Activated CD4-positive, alpha-beta T cell treated with anti-CD3 and anti-CD28 coated beads for 48 hours (primary cell): ENCODE measurements at places on chromosomes 7 and 10.
A peak's percentile ranks its signal among the peaks of the same experiment; 100 is the strongest.

- DNase-seq, result no peak
These were observed 428.2 kb downstream of the PARD3 start for GRCh38 chr10:34386921-34387320.

- DNase-seq, result no peak
These were observed 4.5 kb downstream of the GLCCI1 start for GRCh38 chr7:7972922-7973594.

DNA sequence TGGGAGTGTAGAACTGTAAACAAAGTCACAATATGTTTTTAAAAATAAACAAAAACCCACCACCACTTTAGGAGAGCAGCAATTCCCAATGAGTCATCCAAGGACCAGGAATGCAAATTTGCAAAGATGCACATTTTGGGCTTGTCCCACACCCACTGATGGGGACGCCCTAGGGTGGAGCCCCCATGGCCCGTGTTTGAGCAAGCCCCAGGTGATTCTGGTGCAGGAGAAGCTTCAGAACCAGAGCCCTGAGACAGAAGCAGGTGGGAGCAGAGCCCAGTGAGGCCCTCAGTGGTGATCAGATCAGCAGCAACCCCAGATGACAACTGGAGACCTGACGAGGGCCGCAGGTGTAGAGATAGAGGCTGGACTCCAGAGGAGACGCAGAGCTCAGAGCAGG is 55.1 kb upstream of the PFKP start:
- no peak for DNase-seq

GRCh38 chr10:78336402-78336791 is 302.7 kb downstream of the RPS24 start:
- DNase-seq, result no peak

DNA sequence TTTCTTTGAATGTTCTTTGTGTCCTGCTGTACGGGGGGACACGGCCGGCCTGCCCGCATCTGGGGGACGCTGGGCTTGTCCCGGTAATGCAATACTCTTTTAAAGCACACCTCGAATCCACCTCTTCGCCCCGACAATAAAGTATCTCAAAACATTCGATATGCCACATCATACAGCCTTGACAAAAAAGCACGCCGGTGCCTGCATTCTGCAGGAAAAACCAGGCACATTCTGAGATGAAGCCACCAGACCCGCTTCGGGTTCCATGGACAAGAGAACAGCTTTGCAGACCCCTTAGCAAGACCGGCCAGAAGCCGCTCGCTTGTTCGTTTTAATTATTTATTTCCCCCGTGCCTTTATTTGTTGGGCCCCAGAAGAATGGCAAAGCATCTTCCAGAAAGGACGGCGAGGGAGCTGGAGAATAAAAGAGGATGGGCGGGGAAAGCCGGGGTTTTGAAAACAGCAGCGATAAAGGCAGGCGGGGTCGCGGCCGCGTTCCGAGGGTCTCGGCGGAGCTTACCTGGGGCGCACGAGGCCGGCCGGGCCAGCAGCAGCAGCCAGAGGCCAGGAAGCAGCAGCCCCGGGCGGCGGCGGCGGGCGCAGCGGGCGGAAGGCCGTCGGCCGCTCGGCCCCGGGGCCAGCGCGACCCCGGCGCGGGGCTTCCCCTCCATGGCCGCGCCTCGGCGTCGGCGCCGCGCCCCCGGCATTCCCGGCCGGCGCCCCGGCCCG is 462 bp downstream of the KIAA1549 start:
- DNase-seq, result no peak

- DNase-seq, result no peak
These were observed 37.9 kb upstream of the AKR1C2 start for GRCh38 chr10:5041471-5042023.

DNA sequence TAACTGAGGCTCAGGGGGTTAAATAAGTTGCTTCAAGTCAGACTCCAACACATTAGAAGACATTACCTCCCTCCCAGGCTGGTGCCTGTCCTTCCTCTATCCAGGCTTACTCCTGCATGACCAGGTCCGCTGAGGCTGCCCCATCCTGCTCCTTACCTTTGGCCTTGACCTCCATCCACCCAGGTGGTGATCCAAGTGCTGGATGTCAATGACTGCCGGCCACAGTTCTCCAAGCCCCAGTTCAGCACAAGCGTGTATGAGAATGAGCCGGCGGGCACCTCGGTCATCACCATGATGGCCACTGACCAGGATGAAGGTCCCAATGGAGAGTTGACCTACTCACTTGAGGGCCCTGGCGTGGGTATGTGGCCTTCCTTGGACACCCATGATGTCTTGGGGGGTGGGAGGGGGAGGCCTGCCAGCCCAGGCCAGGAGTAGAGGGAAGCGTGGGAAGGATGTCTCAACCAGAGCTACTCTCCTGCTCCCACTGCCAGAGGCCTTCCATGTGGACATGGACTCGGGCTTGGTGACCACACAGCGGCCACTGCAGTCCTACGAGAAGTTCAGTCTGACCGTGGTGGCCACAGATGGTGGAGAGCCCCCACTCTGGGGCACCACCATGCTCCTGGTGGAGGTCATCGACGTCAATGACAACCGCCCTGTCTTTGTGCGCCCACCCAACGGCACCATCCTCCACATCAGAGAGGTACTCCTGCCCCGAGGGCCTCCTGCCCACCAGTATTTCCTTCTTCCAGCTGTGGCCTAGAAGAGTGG is 29.6 kb upstream of the VSIR start:
- DNase-seq, result no peak

DNA sequence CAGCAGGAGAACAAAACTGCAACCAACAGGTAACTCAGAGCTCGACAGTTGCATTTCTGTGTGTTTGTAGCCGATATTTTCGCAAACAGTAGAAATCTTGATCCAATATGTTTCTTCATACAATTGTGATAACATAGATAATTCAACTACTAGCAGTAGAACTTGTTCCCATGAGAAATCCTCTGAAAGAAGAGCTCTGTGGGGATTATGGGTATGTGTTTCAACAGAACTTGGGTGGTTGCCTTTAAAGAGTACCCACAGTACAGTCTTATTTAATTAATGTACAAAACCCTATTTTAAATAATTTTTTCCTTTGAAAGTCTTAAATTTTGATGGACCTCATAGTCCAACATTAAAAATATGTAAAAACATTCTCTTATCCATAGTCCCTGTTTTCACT is 266.1 kb downstream of the PARD3 start:
- DNase-seq, result no peak

DNA sequence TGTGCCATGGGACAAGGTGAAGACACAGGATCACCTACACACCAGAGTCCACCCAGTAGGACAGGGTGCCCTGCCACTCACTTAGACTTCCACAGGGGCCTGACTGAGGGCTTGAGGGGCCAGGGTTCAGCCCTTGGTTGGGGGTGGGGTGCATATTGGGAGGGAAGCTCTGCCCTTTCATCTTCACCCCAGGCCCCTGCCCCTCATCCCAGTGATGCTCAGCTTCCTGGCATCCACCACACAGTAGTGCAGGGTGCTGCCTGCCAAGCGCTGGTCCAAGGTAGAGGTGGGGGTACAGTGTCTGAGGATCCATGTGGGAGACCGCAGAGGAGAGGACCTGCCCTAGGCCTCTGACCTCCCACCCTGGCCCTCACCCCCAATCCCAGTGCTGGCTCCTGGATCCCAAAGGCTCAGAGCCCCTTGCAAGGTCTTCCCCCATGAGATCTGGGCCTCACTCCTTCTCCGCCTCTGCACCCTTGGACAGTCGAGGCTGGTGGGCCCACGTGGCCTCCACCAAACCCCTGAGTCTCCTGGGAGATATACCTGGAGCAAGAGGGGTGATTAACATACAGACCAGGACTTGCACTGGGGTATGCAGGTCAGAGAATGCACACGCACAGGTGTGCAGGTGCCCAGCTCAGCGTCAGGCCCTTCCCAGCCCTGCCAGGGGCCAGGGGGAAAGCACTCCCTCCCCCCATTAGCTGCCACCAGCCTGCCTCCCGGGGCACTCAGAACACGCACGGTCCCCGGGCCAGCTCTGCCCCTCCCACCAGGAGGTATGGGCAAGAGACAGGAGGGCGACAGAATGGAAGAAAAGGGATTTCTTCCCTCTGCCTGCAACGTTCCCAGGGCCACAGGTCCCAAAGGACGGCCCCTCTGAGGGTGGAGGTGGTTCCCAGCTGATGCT is 8.6 kb upstream of the IRF5 start:
- no peak for DNase-seq

- DNase-seq, result no peak
These were observed 78.7 kb downstream of the VIPR2 start for GRCh38 chr7:159065852-159066480.

- no peak for DNase-seq
These were observed 143.1 kb downstream of the ARID5B start for GRCh38 chr10:62044566-62044965.

DNA sequence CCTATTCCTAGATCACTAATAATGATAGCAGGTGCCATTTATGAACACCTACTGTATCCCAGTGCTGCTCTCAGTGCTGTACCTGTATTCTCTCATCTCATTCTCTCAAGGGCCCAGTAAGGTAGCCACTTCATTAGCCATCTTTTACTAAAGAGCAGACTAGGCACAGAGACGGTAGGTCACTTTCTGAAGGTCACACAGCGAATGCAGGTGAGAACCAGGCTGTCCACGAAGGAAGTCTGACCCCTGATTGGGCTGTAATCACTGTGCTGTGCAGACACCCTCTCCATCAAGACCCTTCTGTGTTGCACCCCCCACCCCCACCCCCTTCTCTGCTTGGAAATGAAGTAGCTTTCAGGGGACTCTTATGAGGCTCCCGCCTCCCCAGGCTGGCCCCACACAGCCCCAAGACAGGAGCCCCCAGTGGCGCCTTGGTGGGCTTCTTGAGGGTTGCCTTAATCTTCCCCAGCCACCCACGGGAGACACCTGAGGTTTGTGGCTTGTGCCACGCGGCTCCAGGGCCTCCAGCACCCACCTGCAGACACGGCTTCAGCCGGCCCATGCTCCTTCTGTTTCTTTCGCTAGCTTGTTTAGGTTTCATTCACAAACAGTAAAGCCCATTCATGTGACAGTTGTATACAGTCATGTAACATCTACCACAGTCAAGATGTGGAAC is 81.7 kb upstream of the FAM20C start:
- DNase-seq, result no peak

GRCh38 chr10:123865350-123865749 is 26.3 kb downstream of the CPXM2 start:
- DNase-seq, result no peak

- DNase-seq, result no peak
These were observed 45.3 kb downstream of the JAZF1 start for GRCh38 chr7:28135315-28135714.

GRCh38 chr10:500876-501275 is 188.6 kb downstream of the DIP2C start:
- no peak for DNase-seq

DNA sequence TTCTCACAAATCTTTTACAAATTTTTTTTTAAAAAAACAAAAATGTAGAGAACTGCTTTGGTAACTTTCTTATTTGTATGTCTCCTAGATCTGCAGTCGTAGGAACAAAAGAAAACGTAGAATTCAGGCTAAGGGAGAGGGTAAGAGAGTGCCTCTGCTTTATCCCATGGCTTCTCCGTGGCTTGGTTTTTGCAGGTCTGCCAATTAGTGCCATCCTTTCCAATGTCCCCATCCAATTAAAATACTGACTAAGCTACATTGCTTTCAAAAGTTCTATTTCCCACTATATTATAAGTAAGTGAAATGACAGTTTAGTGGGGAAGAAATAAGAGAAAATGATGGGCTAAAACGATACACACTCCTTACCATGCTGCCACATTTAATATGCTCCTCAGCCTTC is 209.3 kb downstream of the CRPPA start:
- no peak for DNase-seq

DNA sequence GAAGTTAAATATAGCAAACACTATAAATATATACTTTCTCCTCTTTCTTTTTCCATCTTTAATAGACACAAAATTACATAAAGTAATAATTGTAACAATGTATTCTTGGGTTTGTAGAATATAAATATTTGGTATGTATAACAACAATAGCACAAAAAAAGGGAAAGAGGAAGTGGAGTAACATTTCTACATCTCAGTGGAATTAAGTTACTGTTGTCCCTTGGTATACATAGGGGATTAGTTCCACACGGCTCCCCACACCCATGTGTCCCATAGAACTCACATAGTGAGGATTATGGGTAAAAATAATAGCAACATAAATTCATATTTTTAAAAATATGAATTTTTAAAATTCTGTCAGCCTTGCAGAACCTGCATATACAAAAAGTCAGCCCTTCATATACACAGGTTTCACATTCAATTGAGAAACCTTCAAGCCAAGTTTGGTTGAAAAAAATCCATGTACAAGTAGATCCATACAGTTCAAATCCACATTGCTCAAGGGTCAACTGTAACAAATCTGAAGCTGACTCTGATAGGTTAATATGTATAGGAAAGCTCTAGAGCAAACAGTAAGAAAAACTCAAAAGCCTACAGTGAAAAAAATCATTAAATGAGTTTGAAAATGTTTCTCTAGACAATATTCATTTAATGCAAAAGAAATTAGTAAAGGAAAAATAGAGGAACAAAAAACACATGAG is 92.4 kb downstream of the HYCC1 start:
- DNase-seq, result no peak

- DNase-seq, result no peak
These were observed 235.0 kb downstream of the SUGCT start for GRCh38 chr7:40369641-40370277.

GRCh38 chr7:115475761-115476385 is 554.0 kb downstream of the MDFIC start:
- peak; percentile 10 for DNase-seq

- no peak for DNase-seq
These were observed 128.4 kb downstream of the WNT2 start for GRCh38 chr7:117194445-117194844.

- DNase-seq, result no peak
These were observed 285.9 kb upstream of the FZD8 start for GRCh38 chr10:35927990-35928488.
